Muscle of leg (tissue), 16 donors: ENCODE measurements at places on chromosomes 7 and 10. TPM values are rescaled to one million over a fixed set of nuclear protein-coding genes. Genes with fewer than 3 reads are reported as not detected.

Gene UCMA
- 2.6 TPM for total RNA-seq

Gene DRGX
- total RNA-seq = not detected

Gene TRIM4
- total RNA-seq = 16.5 TPM

Gene ANXA7
- total RNA-seq = 53.3 TPM

Gene DEPP1
- total RNA-seq = 36.0 TPM
